Frontal cortex (tissue), 4 donors: ENCODE measurements at places on chromosomes 6 and 20. TPM values are rescaled to one million over a fixed set of nuclear protein-coding genes. Genes with fewer than 3 reads are reported as not detected.
A peak's percentile ranks its signal among the peaks of the same experiment; 100 is the strongest.

DNA sequence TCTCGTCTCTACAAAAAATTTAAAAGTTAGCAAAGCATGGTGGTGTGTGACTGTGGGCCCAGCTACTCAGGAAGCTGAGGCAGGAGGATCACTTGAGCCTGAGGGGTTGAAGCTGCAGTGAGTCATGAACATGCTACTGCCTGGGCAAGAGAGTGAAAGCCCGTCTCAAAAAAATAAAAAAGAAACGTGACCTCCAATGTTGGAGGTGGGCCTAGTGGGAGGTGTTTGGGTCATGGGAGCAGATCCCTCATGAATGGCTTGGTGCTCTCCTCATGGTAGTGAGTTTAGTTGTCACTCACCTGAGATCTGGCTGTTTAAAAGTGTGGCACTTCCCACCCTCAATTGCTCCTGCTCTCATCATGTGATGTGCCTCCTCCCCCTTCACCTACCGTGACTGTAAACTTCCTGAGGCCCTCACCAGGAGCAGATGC lies 24.3 kb downstream of the RBL1 start:
- no peak for DNase-seq

DNA sequence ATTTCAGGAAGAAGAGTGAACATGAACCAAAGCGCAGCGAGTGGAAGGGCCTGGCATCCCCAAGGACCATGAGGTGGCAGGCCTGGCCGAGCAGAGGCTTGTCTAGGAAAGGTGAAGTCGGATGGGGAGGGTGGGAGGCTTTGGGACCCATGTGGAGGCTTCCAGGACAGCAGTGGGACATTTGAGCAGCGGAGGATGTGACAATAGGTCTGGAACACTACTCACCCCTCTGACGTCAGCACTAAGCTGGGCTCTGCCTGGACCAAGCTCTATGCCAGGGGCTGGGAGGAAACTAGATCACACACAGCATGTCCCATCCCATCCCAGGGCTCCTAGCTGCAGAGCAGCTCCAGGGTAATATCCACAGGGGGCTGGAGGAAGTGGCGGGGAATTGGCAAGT lies 175.3 kb upstream of the RIN2 start:
- no peak for DNase-seq

GRCh38 chr6:22884456-22884855 lies 315.1 kb downstream of the HDGFL1 start:
- DNase-seq, result no peak

DNA sequence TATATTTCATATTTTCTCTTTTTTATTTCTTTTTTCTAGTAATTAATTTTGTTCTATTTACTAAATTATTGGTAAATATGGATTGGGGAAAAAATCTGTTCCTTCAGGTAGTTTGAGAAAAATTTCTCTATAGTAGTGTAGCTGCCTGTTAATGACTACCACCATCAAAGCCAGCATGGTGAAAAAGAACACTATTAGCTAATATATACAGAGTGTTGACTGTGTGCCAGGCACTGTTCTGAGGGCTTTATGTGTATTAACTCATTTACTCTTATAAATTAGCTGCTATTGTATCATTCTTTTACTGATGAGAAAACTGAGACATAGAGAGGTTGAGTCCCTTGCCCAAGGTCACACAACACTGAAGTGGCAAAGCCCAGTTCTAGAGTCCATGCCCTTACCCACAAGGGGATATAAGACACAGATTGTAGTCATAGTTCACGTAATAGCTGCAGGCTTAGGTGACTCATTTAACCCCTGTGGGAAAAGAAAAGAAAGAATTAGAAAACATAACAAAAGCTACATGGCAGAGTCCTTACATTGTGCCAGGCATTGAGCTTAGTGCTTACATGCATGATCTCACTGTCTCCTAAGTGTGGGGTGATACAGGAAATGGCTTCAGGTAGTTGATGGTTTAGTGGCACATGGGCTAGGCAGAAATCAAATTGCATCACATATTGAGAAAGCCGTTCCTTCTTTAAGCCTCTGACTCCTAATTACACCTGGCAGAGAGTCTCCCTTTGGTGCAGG lies 12.2 kb upstream of the AKIRIN2 start:
- DNase-seq, result no peak

LHFPL5 gene
- total RNA-seq, result 0.82 TPM

DNA sequence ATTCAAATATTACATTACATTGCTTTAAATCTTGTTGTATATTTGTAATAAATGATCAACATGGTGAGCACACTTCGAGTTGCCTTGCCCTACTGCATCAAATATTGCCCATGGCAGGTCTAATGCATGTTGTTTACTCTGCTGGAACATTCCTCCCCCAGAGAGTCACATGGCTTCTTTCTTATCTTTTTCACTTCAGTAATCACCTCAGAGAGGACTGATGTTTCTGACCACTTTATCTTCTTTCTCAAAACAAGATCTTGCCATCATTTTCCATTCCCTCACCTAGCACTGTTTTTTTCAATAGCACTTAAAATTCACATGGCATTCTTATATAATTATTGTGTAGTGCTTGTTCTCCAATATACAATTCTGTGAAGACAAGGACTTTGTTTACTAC lies 243.5 kb upstream of the THEMIS start:
- DNase-seq, result no peak

GRCh38 chr6:50778696-50779095 lies 40.0 kb upstream of the TFAP2B start:
- DNase-seq, result no peak

DNA sequence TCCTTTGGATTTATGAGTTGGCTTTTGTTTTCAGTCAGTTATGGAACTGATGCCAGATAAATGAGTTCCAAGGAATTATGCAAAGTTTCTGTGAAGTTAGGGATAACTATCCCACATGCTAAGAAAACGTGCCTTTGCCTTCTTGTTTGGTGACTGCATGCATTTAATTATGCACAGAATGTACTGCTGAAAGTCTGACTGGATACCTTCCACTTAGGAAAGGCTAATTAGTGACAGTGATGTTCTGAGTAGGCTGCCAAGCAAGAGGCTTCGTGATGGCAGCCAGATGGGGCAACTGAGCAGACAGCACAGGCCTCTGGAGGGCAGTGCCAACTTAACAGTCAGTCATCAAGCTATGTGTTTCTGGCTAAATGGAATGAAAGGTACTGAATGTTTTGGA lies 289.9 kb downstream of the CD109 start:
- DNase-seq, result no peak

TRIM38 gene
- total RNA-seq, result 0.41 TPM

GRCh38 chr6:169959136-169960002 lies 207.9 kb downstream of the ERMARD start:
- no peak for DNase-seq

DNA sequence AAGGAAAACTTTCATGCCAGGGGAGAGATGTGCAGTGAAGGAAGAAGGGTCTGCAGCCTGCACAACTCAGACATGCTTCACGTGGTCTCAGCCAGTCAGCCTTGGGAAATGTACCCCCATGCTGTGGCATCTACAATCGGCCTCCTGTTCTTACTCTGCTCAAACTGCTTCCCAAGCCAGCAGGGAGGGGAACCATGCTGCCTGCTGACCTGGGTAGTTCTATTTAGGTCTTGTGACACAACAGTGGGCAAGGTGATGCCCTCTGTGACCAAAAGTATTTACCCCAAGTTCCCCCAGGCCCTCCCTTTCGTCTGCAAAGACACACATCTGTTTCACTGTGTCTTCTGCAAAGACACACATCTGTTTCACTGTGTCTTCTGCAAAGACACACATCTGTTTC lies 106.9 kb downstream of the SLC23A2 start:
- no peak for DNase-seq

APMAP gene
- 73.4 TPM for total RNA-seq

GRCh38 chr6:4113649-4114048 lies 21.7 kb downstream of the ECI2 start:
- DNase-seq, result no peak

DNA sequence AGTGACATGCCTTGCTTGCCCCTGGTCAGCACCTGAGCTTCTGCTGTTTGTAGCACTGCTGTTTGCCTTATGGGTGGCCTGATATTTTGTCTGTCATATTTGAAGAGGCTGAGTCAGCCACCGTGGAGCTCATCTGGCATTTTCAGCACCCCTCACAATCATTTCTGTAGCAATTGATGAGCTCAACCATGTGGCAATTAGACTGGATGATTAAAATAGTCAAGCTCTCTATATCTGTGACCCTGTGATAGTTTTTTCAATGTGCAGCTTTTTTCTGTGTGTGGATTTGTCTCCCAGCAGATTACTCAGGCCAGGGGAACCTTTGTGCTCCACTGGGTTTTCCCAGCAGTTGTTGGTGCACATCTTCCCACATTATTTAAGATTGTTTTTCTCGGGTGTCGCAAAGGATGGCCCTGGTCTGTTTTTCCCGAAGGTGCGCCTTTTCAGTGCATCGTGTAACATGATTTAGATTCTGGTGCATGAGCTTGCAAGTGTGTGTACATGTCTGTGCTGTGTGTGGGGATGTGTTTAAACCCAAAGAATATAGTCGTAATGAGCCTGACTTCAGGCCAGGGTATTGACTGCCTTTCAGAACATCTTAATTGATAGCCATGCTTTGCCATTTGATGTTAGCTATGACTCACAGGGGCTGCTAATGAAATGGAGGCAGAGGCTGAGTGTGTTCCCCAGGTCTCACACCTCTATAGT lies 31.6 kb upstream of the GLP1R start:
- DNase-seq, result no peak

DNA sequence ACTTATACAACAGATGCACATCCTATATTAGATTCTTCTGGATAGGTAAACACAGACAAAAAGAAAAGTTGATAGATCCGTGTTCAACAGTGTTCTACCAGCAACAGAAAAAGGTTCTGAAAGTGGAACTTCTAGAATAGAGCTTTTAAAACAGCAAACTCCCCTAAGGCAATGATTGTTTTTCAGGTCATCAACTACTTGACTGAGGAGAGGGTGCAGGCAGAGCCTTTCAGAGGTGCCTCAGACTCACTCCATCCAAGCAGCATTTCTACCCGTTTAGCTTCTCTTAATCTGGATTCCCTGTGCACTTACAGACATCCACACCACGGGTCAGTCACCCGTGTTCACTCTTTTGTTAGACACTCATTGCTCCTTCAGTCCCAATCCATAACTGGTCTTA lies 28.9 kb downstream of the FYN start:
- DNase-seq, result no peak

DNA sequence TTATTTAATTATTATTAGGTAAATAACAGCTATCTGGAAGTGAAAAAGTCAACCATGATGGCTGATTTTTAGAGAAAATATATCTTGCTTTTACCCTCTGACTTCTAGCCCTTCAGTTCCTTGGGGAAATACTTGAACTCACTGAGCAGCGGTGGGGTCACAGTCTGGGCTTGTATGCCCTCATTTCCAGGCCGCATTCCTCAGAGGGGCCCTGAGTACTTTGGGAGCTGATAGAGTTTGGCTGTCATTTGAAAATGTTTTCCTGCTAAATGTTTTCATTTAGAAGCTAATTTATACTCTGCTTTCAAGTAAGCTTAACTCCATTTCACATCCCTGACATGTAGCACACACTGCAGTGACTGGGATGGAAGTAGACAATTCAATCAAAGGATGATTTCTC lies 1028.5 kb downstream of the KIF16B start:
- no peak for DNase-seq

OSER1 gene
- 39.9 TPM for total RNA-seq

DNA sequence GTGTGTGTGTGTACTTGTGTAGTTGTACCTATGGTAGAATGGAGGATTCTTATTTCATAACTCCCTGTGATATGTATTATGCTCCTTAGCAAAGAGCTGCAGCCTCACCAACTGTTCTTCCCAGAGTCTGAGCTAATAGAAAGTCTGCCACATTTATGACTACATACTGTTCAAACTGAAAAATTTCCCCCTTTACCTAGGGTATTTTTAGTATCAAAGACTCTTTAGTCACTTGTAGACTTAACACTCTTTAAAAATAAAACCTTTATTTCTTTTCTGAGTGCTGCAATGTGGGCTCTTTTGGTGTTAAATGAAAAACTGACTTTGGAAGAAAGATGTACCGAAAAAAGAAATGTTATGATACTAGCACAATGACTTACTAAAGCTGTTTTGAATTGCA lies 39.6 kb upstream of the HS3ST5 start:
- DNase-seq, result peak; percentile 3

GABRR2 gene
- total RNA-seq, result under 0.01 TPM

LY6G5C gene
- total RNA-seq, result 5.3 TPM

GRCh38 chr6:158640519-158640918 lies 4.0 kb downstream of the DYNLT1 start:
- no peak for DNase-seq

GRCh38 chr20:33914919-33915318 lies 78.8 kb upstream of the RALY start:
- DNase-seq, result no peak

- no peak for DNase-seq
These were observed 33.6 kb upstream of the UST start for GRCh38 chr6:148713033-148713738.

DNA sequence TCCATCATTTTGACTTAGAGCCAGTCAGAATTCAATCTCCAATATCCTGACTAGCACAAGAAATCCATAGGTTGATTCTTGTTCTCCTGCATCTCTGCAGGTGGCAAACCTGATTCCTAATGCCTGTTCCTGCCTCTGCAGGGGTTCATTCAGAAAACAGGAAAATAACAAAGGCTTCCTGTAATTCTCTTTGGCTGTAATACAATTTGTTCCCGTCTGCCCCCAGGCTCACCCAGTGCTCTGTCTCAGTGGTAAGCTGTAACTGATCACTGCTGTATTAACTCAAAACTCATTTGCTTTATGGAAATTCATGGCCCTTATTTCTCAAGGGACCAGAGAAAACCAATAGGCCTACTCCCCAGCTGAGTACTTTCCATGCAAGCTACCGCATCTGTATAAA lies 88.6 kb downstream of the OPRM1 start:
- no peak for DNase-seq

DNA sequence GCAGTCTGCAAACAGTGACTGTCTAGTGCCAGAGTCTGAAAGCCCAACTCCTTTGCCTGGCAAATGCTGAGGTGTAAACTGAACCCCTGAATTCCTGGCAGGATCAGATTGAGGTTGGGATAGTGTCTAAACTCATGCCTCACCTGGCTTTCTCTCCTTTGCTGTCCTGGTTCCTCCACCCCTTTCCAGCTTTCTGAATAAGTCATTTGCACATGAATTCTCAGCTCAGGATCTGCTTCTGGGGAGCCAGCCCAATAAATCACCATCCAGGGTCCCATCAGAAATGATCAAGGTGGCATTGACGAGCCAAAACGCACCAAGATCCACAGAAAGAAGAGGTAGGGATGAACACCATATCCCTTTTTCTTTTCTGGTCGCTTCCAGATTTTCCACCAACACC lies 301.6 kb downstream of the LRFN2 start:
- no peak for DNase-seq

DNA sequence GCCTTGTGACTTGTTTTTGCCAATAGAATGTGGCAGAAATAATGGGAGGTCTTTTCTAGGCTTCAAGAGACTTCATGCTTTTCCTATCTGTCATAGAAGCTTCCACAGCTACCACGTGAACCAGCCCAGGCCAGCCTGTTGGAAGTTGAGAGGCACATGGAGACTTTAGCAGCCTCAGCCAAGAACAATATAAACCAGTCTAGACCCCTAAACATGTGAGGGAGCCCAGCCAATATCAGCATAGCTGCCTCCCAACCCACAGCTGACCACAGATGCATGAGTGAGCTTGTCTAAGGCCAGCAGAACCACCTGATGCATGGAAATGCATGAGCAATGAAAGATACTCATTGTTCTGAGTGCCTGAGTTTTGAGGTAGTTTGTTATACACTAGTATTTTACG lies 540.7 kb upstream of the BTBD3 start:
- DNase-seq, result no peak

MROH8 gene
- total RNA-seq, result 5.3 TPM
